Stimulated activated CD4-positive, alpha-beta T cell treated with anti-CD3 and anti-CD28 coated beads, TNF-alpha, amount 100 ng/mL, for 1 hour (primary cell): ENCODE measurements at places on chromosomes 13 and 19.

GRCh38 chr19:46411925-46412649 is 1.3 kb downstream of the CCDC8 start:
- no peak for DNase-seq

- DNase-seq, result no peak
These were observed 43.9 kb downstream of the TGDS start for GRCh38 chr13:94552095-94552494.

DNA sequence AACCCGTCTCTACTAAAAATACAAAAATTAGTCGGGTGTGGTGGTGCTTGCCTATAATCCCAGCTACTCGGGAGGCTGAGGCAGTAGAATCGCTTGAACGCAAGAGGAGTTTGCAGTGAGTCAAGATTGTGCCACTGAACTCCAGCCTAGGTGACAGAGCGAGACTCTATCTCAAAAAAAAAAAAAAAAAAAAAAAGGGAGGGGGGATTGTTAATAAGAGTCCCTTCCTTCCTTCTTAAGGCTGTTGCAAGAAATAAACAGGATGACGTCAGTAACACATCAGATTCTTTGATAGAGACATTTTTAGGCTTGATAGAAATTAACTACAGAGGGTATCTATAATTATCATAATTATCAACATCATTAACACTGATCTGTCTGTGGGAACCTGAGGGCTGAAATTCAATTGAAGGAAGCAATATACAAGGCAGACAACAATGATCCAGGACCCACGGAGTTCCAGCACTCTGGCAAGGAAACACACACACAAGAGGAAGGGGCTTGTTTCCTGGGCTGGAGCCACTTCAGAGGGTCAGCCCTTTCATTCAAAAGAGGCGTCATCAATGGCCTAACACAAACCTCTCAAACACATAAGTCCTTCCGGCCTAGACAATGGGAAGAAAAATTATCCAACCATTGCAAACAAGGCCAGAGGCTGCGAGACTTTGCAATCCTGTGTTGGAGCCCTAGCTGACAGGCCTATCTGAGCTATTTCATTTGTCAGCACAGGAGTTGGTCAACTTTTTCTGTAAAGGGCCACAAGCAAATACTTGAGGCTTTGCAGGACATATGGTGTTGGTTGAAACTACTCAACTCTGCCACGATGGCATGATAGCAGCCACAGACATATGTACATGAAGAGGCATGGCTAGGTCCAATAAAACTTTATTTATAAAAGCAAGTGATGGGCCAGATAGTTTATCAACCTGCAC is 105.2 kb downstream of the INSR start:
- DNase-seq, result no peak

DNA sequence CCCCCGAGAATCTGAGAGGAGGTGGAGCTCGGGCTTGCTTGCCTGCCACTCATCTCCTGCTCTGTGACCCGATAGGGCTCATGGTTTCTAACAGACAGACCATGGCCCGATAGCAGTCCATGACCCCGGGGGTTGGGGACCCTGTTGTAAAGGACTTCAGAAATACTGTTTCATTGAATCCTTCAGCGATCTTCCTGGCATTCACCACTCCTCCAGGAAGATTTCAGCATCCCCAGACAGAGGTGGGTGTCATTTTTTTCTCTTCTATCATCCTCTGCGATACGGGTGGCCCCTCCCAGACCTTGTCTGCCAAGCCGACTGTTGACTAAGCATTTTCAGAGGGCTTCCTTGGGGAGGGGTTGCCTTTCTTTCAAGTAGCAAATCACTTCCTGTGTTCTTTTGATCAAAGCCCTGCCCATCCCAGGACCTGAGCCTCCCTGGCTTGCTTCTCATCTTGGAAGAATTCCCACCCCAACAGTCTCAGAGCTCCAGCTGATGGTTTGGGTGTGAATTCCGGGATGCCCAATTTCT is 1.7 kb downstream of the MYO1F start:
- peak; percentile 25 for DNase-seq

DNA sequence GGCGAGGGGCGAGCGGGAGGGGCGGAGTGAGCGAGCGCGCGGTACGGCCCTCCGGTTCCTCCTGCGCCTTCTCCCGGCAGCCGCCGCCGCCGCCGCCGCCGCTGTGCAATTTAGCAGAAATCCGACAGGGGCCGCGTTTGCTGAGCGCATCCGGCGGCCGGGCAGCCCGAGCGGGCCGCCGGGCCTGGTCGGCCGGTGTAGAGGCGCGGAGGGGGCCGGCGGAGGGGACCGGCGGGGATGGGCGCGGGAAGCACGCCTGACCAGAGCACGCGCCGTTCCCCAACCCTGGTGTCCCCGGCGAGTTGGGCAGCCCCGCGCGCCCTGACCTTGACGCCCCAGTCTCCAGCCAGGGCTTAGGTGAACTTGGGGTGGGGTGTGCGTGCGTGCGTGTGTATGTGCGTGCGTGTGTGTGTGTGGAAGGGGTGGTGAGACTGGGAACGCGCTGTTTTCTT is 144.5 kb upstream of the ZNF536 start:
- no peak for DNase-seq

GRCh38 chr13:45398877-45399276 is 19.3 kb downstream of the SLC25A30 start:
- DNase-seq, result no peak

- no peak for DNase-seq
These were observed 618.7 kb downstream of the DIAPH3 start for GRCh38 chr13:59545007-59545406.

GRCh38 chr19:58581227-58582141 is 8.3 kb upstream of the MZF1 start:
- peak; percentile 86 for DNase-seq

GRCh38 chr13:91355099-91355825 is 7.8 kb downstream of the MIR17HG start:
- DNase-seq, result no peak

DNA sequence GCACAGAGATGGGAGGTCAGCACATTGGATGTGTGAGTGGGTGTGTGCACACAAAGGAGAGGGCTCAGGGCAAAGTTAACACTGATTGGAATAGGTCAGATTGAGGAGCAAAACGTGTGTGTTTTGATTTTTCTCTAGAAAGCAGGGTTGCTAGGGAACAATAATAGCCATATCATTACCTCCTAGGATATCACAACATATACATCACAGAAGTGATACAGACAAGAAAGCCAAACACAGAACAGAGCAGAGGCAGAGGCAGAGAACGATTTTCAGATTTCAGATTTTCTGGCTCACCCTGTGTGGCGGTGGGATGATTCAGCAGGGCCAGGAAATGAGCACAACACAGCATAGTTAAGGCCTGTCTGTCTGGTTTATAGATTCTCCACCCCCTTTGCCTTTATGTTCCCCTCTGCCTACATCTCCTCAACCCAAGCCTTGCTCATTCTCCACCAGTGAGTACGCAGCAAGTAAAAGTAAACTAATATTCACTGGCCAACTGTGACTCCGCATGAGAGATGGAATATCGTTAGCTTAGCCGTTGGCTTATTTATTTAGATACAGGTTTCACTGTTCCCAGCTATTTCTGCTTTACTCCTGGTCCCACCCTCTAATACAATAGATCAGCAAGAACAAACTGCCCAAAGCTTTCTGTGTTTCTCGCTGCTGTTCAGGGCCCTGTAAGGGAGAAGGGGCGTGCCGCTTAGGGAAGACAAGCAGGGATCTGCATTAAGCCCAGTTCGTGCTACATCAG is 182.7 kb upstream of the TSC22D1 start:
- DNase-seq, result no peak

GRCh38 chr13:44013758-44014291 is 134.1 kb downstream of the LACC1 start:
- no peak for DNase-seq

GRCh38 chr19:5093297-5093928 is 124.5 kb downstream of the KDM4B start:
- DNase-seq, result no peak

DNA sequence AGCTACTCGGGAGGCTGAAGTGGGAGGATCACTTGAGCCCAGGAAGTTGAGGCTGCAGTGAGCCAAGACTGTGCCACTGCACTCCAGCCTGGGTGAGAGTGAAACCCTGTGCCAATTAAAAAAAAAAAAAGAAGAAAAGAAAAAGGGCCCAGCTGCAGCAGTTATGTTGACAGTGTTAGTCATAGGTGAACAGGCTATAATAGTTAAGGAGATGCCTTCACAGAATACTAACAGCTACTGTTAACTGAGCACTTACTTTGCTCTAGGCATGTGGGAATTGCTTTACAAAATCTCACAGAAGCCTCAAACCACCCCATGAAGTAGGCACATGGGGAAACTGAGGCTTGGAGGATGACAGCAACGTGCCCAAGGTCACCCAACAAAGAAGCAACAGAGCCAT is 3.9 kb downstream of the FBXO17 start:
- DNase-seq, result no peak

DNA sequence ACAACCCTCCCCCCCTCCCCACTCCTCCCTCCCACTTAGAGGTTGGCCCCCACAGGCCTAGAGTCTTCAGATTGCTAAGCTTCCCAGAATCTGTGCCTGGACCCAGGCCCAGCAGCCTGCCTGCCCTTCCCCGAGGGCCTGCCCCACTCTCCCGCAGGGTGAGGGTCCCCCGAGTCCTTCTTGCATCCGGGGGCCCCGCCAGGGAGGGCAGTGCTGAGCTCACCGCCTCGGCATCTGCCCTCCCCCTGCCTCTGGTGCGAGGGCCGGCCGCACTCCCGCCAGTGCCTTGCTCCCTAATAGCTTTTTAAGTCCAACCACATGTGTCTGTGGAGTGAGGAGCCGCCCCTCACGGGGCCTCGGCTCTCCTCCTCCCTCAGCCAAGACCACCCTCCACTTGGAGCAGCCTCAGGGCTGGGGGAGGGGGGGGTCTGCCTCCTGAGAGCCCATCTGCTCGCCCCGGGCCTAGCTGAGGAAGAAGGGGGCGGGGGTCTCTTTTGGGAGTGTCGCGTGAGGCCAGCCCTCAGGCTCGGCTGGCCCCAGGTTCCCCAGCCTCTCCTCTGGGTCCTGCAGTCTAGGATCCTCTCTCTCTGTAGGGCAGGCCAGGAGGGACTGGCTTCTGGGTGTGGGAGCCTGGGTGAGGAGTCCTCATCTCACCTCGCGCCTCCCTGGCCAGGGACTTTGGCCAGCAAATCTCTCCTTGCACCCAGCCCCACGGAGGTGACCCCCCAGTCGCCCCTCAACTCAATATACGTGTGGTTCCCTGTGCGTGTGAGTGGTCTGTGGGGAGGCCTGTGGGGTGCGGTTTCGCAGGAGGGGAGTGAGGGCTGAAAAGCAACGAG is 47.2 kb downstream of the LYL1 start:
- DNase-seq, result no peak

- DNase-seq, result no peak
These were observed 6.8 kb downstream of the SLC7A9 start for GRCh38 chr19:32862741-32863140.

DNA sequence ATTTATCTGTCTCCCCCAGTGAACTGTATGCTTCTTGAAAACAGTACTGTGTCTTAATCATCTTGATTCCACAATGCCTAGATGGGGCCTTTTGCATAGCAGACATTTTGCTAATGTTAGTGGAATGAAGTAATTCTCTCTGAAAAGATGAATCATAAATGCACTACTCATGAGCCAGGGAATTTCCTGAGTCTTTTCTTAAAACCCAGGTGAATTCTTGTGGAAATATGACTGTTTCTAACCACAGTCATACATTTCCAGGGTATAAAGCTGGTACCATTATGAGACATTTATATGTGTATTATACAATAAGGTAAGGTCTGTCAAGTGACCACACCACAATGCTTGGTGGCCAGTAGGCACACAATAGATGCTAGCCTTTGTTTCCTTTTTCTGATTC is 5.5 kb upstream of the KCTD4 start:
- DNase-seq, result no peak

GRCh38 chr19:38734426-38735256 is 9.6 kb downstream of the CAPN12 start:
- no peak for DNase-seq

- DNase-seq, result no peak
These were observed 414.5 kb downstream of the NDFIP2 start for GRCh38 chr13:79895416-79895815.

GRCh38 chr13:56352361-56352760 is 788.4 kb upstream of the PRR20A start:
- DNase-seq, result no peak

- DNase-seq, result no peak
These were observed 76.9 kb downstream of the TNFSF13B start for GRCh38 chr13:108346376-108346775.

DNA sequence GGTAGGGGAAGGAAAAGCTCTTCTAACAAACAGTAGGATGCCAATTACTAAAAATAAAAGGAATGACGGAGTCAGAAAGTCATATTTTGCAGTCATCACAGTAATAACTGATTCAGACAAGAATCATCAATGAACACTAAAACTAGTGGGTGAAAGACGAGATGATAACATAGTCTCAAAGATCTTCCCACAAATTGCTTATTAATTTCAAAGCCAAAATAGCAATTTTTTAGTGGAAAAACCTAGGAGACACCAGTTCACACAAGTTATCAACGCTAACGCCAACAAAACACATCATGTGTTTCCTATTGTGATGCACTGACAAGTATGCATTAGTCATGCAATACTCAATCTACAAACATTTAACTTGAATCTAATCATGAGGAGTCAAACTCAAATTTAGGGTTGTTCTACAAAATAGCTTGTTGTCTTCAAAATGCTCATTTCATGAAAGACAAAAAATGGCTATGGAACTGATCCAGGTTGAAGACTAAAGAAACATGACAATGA is 18.6 kb downstream of the ZNF233 start:
- DNase-seq, result no peak

GRCh38 chr13:37149380-37149779 is 43.9 kb upstream of the CSNK1A1L start:
- DNase-seq, result no peak

DNA sequence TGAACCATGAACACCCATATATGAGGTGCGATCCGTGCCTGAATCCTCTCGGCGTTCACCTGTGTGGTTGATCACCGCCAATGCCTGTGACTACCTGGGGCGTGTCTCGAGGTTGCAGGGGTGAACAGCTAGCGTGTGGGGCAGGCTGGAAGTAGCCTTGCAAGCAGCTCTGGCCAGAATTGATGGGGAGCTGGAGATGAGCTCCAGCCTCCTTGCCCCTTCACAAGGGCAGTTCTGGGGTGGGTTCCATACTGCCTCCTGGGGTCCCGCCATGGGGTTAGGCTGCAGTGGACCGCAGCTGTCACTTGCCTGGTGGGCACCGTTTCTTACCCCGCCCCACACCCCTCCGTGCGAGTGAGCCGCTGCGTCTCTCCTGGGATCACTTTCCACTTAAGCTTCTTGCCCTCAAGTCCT is 154.5 kb upstream of the SOX1 start:
- no peak for DNase-seq

- DNase-seq, result peak; percentile 11
These were observed 412.8 kb downstream of the ZNF536 start for GRCh38 chr19:30784850-30785457.

- no peak for DNase-seq
These were observed 3.5 kb downstream of the CIC start for GRCh38 chr19:42272535-42272897.

DNA sequence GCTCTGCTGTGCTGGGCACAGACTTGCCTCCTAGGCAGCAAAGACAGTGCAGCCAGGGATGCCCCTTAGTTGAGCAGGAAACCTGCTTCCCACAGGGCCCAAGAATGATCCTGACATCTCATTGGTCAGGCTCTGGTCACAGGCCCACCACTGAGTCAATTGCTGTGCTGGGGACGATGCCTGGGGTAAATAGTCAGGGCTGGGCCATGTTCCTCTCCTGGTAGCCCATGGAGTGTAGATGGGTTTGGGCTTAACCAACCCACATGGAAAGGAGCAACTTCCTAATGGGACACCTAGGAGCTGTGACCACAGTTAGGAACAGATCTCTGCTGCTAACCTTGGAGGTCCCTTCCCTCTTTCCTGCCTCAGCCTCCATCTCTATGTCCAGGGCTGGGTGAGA is 212.5 kb upstream of the ZNF536 start:
- no peak for DNase-seq
